Vagina (tissue), 2 donors: ENCODE measurements at places on chromosomes 3 and 15.

- no peak for DNase-seq
Observed at GRCh38 chr3:126422121-126422520, 27.4 kb downstream of the CFAP100 start.

DNA sequence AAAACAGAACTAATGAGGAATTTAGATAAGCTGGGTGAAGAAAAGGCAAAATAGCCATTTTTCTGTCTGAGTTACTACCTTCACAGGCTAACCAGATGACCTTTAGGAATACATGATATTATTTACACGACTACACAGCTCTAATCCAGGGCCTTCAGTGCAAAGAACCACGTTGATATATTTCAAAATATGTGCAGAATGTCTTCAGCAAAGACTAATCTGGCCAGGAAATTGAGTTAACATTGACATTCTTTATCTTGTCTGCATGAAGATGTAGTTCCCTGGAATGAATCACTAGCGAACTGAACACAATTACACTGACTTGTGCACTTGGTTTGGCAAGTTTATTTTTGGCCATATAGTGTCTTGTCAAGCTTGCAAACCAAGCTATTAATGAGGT, 41.5 kb downstream of the PDHB start:
- DNase-seq, result no peak

DNA sequence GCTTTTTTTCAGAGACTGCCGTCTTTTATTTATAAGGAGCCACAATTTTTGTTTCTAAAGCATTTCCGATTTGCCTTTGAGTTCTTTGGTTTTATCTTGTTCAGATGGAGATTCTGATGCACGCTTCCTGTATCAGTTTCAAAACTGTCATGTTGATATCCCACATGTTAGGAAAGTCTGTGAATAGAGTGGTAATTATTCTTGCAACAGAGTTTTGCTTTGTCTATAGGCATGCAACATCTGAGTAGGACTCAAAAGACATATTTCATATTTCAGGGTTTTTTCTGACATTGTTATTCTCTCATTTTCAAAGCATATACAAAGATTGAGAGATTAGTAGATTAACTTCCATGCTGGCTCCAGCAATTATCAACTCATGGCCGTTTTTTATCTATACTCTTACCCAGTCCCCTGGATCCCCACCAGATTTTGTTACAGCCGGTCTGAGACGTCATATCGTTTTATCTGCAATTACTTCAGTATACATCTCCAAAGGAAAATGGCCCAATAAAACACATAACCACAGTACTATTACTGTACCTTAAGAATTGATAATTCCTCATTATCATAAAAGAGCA, 22.4 kb downstream of the PAQR5 start:
- DNase-seq, result no peak

DNA sequence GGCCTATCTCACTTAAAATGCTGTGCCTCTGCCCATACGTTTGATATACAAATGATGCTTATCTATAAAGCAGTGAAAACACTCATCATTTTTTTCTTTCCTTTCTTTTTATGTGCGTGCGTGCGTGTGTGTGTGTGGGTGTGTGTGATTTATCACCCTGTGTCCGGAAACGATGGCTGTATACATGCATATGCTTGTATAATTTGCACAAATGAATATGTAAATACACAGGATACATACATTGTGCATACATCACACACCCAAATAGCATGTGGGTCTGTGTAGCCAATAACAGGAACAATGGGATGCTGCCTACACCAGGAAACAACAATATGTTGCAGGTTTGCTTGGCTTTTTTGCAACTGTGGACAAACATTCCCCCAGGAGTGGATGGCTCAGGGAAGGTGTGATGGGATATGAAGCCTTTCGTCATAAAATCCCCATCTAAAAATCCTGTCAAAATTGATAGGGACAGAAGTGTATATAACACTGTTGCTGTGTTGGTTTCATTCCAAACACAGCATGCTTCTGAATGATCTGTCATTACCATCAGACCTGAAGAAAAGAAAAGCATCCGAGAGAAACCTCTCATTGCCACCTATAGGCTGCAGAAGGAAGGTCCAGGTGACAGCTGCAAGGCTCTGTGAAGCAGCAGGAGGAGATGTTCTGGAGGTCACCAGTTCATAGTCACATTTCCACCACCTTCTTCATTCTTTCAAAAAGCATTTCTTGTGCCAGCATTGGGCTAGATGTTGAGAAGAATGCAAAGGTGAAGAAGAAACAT, 503.9 kb upstream of the NR2F2 start:
- DNase-seq, result no peak

DNA sequence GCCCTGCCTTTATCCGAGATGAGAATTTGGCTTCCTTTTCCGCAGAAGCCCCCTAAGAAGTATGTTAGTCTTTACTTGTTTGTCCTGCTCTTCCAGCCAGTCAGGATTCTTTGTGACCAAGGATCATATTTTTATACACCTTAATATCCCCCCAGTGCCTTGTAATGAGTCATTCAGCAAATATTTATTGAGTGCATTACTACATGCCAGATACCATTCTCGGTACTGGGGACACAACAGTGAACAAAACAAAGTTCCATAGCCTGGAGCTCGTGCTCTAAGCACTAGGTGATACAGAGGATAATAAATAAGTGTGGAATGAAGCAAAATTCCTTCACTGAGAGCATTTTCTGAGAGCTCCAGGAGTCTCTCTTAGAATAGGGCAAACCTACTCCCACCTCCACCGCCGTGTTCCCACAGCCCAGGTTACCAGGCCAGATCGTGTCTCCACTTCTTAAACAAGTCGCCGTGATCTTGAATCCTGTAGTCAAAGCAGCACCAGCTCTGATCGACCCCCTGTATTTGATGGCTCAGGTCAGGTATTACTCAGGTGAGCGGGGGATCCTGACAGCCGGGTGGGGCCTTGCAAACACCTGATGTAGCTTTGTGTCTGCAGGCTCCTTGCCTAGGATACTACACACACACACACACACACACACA, 18.5 kb downstream of the TTC21A start:
- DNase-seq, result no peak

- DNase-seq, result no peak
Observed at GRCh38 chr3:71011565-71012287, 571.8 kb downstream of the FOXP1 start.

DNA sequence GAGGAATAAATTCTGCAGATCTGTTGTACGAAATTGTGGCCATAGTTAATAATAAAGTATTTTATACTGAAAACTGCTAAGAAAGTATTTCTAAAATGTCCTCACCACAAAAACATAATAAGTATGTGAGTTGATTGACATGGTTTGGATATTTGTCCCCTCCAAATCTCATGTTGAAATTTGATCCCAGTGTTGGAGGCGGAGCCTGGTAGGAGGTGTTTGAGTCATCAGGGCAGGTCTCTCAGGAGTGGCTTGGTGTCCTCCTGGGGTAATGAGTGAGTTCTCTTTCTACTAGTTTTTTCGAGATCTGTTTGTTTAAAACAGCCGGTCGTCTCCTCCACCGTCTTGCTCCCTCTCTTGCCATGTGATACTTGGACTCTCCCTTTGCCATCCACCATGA, 424.1 kb upstream of the KCNMB2 start:
- DNase-seq, result no peak

DNA sequence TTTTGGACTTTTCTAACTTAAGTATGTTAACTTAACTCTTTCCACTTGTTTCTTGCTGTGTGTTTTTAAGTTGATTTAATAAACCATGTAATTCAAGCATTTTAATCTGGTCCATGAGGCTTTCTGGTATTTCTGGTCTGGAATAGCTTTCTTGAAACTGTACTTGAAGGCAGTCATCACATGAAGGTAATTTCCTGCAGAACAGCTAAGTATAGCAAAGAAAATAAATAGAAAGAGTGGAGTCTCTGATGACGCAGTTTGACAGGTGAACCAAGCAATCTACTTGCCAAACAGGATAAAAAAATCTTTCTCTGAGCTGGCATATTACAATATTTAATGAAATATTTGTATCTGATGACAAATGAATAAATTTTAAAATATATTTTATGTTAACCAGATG, 74.9 kb downstream of the BTLA start:
- no peak for DNase-seq

- DNase-seq, result no peak
Observed at GRCh38 chr3:127079211-127079610, 96.3 kb downstream of the PLXNA1 start.

DNA sequence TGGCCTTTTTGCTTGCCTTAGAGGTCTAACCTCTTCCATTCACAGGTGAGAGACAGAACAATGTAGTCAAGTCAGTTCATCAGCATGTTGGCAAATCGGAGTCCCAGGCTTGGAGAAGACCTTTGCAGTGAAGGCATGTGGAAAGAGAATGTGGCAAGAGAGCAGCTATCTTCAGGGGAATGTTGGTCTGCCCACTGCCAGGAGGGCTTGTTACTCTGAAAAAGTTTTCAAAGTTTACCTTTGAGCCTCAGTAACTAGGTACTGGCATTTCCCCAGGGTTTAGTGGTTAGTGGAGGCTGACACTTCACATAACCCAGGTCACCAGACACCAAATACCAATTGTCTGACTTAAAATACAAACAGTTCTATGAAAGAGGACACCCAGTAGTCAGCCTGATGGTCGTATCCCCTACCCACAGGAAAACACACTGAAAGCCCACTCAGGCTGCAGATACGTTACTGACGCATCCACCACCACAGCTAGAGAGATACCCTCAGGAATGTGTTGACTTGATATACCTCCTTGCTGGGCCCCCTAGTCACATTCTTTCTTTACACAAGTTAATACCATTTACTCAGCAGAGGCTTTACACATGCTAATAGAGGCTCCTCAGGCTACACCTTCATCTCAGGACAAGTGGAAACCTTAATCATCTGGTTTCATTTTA, 9.7 kb upstream of the ARID3B start:
- no peak for DNase-seq

DNA sequence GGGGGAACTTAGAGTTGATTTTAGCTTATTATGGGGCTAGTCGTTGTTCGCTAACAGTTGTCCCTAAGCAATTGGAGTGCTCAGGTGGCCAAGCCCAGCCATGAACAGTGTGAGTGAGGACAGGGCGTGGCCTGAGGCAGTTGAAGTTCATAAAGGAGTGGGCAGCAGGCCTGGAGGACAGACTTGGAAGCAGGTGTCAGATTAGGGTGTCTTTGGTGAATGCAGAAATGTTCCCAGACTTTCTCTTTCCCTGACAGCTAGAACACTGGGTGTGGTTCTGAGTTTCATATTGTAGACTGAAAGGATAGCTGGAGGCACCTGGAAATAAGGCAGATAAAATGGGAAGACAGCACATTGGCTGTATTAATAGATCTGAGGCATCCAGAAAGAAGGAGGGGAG, 59.8 kb upstream of the FGD5 start:
- no peak for DNase-seq

DNA sequence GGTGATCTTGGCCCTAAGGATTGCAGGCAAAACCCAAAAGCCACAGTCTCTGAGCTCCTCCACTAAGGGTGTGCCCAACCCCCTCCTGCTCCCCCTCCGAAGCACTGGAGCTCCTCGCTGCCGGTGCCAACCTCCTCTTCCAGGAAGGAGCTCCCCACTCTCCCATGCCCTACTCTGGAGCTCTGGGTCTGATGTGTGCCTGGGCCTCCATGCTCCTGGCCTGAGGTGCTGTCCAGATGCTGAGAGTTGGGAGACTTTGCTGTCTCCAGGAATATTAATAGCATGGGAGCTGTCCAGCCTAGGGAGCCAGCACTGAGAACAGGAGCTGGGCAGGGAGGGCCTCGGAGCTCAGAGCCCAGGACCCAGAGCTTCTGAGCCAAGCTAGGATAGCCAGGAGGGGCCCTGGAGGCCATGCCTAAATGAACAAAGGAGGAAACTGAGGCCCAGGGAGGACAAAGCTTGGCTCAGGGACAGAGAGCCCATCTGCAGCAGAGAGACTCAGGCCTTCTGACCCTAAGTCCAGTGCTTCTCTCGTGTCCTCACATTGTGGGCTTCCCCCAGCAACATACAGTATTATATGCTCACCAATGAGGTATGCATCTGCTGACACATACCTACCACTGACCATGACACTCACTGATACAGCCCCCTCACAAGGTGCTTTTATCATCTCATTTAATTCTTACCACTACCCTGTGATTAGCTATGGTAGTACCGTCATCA, 36.9 kb upstream of the HERC1 start:
- no peak for DNase-seq

DNA sequence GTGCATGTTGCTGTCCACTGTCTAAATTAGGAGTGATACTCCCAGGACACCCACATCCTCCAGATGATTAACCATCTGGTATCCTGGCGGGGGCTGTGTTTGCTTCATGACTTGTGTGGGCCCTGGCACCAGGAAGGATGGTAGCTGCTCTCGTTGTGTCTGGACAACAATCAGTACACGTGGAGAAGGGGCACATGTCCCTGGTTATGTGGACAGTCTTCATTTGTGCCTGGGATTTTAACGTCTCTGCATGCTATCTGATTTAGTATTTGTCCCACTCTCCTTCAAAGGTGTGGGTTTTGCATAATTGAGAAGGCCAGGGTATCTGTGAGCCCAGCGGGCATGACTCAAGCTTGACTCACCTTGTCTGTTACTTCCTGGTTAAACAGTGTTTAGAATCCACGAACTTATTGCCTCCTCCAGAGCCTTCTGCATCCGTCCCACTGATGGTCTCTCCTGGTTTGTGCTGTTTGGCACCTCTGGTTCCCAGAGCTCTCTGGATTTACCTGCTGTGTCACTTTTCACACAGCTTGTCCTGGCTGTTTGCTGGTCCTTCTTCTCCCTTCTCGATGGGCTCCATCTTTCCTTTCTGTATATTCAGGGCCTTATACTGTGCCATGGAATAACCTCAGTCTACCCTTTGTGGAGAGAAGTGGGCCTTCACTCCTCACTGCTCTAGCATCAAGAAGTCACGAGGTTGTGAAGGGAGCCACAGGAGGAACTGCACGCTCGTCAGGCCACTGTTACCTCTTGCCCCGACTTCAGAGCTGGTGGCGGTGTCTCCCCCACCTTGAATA, 32.5 kb downstream of the ARNT2 start:
- no peak for DNase-seq

GRCh38 chr15:69244798-69245197, 53.9 kb upstream of the PAQR5 start:
- no peak for DNase-seq

DNA sequence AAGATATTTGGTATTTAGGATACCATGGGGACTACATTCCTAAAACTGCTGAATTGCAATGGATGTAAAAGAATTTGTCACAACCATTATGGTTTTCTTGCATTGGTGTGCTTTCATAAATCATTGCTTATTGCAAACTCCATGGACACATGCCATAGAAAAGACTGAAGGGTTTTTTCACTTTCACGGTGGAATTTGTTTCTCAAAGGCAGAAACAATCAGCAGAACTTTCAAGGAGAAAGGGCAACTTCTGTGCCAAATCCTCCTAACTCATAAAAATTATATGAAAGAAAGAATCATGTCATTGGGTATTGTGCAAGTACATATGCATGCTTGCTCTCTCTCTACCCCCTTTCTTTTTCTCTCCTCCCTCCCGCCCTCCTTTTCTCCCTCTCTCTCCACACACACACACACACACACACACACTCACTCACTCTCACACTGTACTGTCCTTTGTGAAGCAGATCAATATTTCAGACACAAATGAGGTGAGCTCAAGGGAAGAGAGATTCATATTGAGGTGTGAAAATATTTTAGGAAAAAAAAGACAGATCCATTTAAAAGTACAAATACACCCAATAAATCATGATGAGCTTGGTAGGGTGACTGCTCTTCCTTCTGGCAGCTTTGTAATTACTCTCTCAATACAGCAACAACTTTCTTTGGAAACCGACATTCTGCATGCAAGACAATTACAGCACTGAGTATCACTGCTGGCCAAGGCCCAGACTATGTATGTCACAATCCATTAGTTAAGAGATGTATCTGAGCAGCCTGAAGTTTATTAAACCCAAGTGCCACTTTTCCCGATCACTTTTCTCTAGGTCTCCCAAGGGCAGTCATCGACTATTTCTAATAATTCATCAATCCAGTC, 492.6 kb downstream of the TUSC7 start:
- no peak for DNase-seq

- DNase-seq, result no peak
Observed at GRCh38 chr15:67396114-67396513, 124.8 kb upstream of the C15orf61 start.
